Bone marrow (tissue), 2 donors: ENCODE measurements at places on chromosomes 16 and 17.

DNA sequence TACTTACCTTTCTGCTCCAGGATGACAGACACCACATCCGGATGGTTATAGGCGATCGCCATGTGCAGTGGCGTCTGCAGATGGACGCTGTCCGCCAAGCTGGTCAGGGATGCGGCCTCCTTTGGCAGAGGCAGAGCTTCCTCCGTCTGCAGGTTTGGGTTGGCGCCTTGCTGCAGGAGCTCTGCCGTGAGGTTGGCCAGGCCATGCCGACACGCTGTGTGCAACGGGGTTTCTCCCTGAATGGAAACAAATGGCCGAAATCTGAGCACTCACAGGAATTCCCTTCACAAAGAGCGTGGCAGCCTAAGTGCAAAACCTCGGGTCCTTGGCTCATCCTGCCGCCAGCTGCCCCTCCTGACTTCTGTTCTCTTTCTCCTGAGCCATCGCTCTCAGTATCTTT, 41.8 kb downstream of the CYB5D2 start:
- no peak for DNase-seq

- DNase-seq, result peak; percentile 17
These were observed 30.1 kb downstream of the GNGT2 start for GRCh38 chr17:49180303-49180702.

DNA sequence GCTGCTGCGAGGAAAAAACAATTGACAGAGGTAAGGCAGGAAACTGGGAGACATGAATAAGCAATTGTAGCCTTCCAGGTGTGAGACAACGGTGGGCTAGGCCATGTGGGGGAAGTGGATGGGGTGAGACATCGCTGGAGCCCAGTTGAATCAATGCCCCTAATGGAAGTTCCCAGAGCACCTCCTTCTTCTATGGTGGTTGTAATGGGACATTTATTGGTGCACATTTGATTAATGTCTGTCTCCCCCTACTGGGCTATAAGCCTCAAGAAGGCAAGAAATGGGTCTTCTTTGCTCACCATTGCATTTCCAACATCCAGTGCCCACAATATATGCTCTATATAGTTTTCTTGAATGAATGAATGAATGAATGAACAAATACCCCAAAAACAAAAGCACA, 22.7 kb upstream of the CD300E start:
- DNase-seq, result peak; percentile 34

DNA sequence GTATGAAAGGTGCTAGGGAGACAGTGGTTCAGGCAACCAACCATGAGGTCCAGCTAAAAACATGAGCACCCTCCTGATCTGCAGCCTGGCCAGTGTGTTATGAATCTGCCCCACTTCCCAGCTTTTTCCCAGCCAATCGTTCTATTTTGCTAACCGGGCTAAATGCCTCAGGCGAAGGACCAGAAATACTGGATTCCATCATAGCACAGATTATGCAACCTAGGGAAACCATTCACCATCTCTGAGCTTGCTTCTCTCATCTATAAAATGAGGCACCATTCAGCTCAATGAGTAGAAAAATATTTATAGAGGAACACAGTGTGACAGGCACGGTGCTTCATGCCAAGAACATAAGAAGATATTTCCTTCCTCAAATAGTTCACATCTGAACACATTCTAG, 45.2 kb upstream of the NUDT7 start:
- no peak for DNase-seq

GRCh38 chr17:58587713-58588117, 73.3 kb upstream of the MTMR4 start:
- DNase-seq, result peak; percentile 9

DNA sequence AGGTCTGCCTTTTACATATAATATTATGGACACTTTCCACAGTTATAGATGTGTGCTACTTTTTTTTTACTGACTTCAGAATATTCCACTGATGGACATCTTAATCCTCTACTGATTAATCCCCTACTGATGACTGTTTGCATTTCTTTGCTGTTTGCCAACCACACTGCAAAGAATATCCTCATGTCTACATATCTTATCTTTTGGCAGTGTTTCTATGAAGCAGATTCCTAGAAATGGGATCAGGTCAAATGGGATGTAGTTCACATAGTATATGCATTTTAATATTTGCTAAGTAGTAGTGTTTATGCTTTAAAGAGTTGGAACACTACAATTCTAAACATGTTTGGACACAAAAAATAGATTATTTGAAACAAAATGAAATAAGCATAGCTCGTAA, 3.2 kb downstream of the CCL3 start:
- no peak for DNase-seq
